K562 (cell line): ENCODE measurements at places on chromosomes 12 and 14.

GRCh38 chr14:101654051-101654450 lies 92.8 kb downstream of the DIO3 start:
- DNase-seq = no peak

- no peak for DNase-seq
Measured at GRCh38 chr12:131002216-131002631, 48.5 kb downstream of the ADGRD1 start.

DNA sequence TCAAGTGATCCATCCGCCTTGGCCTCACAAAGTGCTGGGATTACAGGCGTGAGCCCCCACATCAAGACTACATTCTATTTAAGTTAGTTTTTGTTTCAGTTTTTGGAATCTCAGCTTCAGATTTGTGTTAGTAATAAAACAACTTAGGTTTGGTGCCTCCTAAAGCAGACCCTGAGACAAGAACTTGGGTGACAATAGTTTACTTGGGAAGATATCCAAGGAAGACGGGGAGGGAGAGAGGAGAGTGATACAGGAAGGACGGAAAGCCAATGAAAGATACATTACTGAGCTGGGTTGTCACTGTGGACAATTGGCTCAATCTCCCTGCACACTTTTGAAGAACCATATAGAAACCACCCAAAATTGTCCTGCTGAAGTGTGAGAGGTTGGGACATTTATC lies 22.6 kb upstream of the PTGR2 start:
- no peak for DNase-seq

- DNase-seq = no peak
Measured at GRCh38 chr12:120960657-120961056, 17.7 kb upstream of the HNF1A start.

- DNase-seq = no peak
Measured at GRCh38 chr14:89325959-89326358, 91.1 kb downstream of the FOXN3 start.

- DNase-seq = no peak
Measured at GRCh38 chr14:95043732-95044462, 113.4 kb downstream of the DICER1 start.

- no peak for DNase-seq
Measured at GRCh38 chr12:115402443-115403180, 718.6 kb upstream of the TBX3 start.

- DNase-seq = no peak
Measured at GRCh38 chr12:24791622-24792021, 157.3 kb downstream of the BCAT1 start.

GRCh38 chr12:101298426-101298825 lies 18.5 kb downstream of the UTP20 start:
- DNase-seq = no peak

DNA sequence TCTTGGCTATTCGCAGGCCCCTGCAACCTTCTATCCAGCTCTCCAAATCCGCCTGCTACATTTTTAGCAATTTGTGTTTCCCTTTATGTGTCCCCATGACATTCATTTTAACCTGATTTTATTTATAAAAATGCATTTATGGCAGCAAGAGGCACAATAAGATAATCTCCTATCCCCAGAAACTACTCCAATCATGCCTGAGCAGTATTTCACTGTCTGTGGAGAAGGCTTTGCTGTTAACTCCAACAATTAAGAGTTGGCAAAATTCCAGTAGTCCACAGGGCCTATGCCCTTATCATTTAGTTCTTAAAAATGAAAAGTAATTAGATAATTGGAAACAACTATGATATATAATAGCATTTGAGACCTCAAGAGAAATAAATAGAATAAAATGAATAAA lies 462.4 kb downstream of the TRHDE start:
- DNase-seq = no peak

DNA sequence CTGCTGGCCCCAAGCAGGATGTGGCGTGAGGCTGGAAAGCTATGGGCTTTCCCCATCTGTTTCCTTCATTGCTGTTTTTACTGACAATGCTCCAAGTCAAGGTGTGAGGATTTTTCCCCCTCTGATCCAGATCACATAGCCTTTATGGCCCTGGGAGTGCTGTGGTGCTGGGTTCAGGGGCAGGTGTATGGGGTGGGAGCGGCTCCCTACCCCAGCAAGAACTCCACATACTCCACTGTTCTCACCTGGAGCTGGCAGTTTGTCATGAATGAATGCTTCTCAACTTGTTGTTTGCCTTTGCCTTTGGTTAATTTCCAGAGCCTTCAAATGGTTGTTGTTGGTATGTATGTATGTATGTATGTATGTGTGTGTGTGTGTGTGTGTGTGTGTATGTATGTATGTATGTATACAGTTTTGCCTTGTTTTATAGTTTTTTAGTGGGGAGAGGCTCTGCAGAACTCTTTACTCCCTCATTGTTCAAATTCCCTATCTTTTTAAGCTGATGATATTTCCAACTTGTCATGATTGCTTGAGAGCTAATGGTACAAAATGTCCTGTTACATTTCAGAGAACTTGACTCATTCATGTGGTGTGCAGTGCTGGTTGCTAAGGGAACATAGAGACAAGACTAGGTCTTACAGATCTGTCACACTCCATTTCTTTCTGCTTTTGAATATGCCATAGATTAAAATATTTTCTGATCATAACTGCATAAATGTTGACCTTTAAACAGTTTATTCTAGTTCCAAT lies 36.6 kb upstream of the ASPG start:
- DNase-seq = no peak

DNA sequence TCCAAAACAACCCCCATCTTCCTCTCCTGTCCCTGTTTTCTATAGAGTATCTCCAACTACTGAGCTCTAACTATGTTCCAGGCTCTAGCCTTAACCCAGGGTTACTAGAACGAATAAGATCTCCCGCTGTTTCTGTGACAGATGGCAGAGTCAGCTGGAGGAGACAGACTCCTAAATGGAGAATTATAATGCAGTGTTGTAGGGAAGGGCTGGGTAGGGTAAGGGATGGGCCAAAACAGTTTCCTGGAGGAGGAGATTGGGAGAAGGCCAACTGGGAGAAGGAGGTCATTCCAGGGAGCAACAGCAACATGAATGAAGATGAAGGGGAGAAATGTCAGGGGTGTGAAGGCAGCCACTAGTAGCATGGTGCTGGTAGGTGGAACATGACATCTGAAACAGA lies 73.4 kb upstream of the ANO4 start:
- no peak for DNase-seq

DNA sequence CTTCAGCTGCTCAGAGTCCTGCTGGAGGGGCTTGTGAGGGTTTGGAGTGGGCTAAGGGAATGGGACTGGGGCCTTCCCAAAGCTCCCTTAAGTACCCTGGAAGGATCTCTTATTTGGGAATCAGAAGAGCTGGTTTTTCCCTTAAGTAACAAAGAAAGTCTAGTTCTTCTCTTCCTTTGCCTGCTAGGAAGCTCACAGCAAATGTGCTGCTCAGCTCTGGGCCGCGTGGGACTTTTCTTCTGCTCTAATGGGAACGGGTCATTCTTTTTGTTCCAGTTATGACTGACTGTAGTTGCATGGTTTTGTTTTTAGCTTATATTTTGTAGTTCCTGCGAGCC lies 6.0 kb downstream of the KIF26A start:
- no peak for DNase-seq

DNA sequence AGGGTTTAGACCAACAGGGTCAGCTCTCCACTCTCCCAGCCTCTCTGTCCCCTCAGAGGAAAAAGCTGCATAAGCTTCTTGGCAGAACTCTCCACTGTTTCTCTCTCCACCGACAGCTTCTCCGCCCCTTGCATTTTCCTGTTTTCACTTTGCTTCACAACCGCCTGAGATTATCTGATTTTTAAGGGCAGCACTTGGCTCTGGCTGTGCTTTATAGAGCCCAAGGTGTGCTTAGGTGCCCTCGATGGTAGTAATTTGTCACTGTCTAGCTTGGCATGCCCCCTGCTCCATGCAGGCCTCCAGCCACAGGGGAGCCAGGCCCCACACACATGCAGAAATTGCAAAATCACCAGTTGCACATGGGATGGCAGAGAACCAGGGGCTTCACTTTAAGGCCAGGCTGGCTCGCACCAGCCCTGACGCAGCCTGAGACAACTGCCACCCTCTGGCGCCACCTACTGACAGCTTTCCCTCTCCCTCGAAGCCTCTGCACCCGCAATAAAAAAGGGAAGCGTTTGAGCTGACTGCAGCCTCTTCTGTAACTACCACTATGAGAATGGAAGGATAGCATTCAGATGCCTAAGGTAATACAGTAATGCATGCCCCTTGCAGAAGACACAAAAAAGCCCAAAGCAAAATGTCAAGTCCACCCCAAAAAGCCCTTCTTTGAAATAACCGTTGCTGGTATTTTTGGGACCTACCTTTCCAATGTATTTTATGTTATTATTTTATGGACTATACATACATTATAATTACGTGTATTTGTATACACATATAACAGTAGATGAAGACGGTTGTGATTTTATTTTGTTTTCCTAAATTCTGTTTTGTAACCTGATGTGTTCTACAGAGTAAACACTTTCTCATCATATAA lies 32.0 kb upstream of the RIMBP2 start:
- peak; percentile 80 for DNase-seq

- no peak for DNase-seq
Measured at GRCh38 chr14:74478996-74479635, 14.0 kb downstream of the NPC2 start.

GRCh38 chr12:98355322-98355721 lies 160.1 kb upstream of the TMPO start:
- no peak for DNase-seq

GRCh38 chr14:46581036-46581671 lies 70.4 kb downstream of the RPL10L start:
- peak; percentile 25 for DNase-seq

DNA sequence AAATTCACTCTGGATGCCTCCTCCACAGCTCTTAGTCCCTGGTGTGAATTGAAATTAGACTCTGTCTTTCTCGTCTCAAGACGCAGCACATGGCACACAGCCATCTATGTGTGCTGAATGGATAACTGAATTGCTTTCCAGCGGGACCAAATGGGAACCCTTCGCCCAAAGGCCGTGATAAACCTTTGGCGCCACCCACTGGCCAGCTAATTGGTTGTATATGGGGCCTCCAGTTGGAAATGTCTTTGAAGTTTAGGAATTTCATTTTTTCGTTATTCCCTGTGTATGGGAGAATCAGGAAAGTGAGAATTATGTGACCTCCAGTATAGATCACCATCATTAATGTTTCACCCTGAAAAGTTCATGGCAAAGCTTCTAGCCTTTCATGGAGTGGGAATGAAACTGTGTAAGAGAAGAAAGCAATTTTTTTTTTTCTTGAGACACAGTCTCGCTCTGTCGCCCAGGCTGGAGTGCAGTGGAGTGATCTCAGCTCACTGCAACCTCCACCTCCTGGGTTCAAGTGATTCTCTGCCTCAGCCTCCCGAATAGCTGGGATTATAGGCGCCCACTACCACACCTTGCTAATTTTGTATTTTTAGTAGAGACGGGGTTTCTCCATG lies 9.8 kb upstream of the HSP90AA1 start:
- DNase-seq = peak; percentile 86

GRCh38 chr14:65173973-65174693 lies 71.8 kb upstream of the MAX start:
- DNase-seq = no peak

- no peak for DNase-seq
Measured at GRCh38 chr14:95460647-95461478, 55.6 kb downstream of the SYNE3 start.
